Fibroblast of lung (primary cell): ENCODE measurements at places on chromosomes 3 and 15. TPM values are rescaled to one million over a fixed set of nuclear protein-coding genes. Genes with fewer than 3 reads are reported as not detected.

DNA sequence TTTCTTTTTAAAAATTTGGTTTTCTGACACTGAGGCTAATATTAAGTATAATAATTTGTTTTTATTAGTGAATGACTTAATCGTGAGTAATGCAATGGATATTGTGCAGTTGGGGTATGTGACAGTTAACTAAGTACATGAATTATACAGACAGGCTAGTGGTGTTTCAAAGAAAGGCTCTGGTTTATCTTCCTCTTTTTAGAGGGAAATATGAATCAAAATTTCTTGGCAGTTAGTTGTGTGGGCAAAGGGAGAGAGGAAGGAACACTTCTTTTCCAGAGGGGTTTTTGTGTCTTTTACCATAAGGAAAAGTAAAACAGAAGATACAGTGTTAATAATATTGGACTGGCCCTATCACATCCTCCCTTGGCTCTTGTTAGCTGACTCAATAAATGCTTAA, 2.7 kb downstream of the ZNF654 start:
- DNase-seq = no peak

Gene ST8SIA2
- total RNA-seq = under 0.01 TPM in 1 of 2 replicates, not detected in the other

GRCh38 chr3:69200384-69201068, 78.1 kb upstream of the LMOD3 start:
- DNase-seq = peak; percentile 65

DNA sequence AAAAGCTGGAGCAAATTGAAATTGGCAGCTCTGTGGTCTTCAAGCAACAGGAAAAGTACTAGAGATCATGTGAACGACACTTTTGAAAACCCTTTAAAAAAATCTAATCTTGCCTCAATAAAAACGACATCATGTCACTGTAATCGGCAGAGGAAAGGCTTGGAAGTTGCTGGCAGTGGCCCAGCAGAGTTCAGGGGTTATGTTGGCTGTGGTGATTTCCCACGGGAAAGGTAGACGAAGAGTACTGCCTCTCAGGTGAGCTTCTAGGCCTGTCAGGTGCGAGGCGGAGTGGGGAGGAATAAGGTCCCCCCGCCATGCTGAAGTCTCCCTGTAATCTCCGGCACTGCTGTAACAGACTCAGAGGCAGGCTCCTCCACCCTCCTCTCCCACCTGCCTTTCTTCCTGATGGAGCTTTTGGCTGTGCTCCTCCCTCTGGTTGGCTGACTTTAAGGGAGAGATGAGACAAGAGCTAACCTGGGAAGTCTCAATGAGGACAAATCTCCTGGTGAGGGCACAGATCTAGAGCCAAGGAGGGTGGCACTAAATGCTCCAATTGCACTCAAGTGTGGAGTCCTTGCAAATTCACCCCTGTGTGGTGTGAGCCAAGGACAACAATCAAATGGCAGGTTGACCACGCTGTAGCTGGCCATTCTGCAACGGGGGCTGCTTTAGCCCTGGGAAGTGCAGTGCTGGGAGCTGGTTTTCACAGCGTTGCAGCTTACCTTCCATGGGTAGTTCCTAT, 18.7 kb upstream of the HES1 start:
- no peak for DNase-seq

GRCh38 chr3:112958811-112959560, 15.9 kb downstream of the CD200R1 start:
- peak; percentile 0 for DNase-seq

DNA sequence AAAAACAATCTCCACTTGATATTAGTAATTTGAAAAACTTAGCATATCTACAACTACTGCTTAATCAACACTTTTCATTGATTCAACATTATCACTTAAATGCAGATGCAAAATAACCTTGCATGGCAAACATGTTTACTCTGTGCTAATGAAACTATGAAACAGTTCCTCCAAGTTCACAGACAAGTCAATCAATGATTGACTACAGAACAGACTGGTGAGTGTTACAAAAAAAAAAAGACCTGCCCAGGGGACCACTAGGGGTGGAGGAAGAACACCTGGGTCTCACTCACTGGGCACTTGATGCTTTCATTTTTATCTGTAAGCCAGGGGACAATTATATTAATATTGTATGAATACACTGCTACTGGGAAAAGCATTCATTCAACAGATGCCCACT, 4.3 kb upstream of the NR2C2 start:
- DNase-seq = no peak
